Smooth muscle cell of trachea (primary cell): ENCODE measurements at places on chromosomes 6 and 20. TPM values are rescaled to one million over a fixed set of nuclear protein-coding genes. Genes with fewer than 3 reads are reported as not detected.

PRKN gene
- total RNA-seq = 4.1 and 7.4 TPM in 2 replicates

AKAP7 gene
- total RNA-seq = 3.1 and 3.8 TPM in 2 replicates

ABHD16A gene
- total RNA-seq = 47.6 and 58.2 TPM in 2 replicates

EPB41L1 gene
- total RNA-seq = 13.8 and 28.9 TPM in 2 replicates

ZBP1 gene
- not detected in 2 replicates for total RNA-seq
